ENCODE measurements at places on chromosomes 7 and 10.

DNA sequence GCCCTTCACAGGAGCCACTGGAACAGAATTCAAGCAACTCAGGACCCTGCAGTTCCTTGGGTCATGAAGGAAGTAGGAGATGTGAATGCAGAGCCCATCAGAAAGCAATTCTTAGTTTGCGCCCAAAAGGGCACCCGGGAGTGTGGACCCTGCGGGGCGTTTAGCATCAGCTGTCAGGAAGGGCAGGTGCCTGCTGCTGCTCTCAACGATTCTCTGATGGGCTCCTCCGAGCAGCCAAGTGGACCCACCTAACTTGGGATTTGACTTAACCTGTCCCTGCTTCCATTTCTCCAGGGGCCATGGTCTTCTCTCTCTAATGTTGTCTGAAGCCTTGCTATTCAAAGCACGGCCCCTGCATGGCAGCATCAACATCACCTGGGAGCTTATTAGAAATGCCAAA is 17.1 kb downstream of the CPA5 start:
- DNase-seq = no peak

GRCh38 chr7:51451751-51452476 is 135.3 kb upstream of the COBL start:
- no peak for DNase-seq

- DNase-seq = no peak
Observed at GRCh38 chr7:151520419-151521261, 945 bp upstream of the RHEB start.

GRCh38 chr7:148722340-148723165 is 23.9 kb downstream of the CUL1 start:
- no peak for DNase-seq

Measured in SK-N-MC (cell line).